ENCODE measurements at places on chromosomes 2 and 18.

- DNase-seq, result no peak
Measured at GRCh38 chr2:10878268-10878915, 33.3 kb upstream of the KCNF1 start.

DNA sequence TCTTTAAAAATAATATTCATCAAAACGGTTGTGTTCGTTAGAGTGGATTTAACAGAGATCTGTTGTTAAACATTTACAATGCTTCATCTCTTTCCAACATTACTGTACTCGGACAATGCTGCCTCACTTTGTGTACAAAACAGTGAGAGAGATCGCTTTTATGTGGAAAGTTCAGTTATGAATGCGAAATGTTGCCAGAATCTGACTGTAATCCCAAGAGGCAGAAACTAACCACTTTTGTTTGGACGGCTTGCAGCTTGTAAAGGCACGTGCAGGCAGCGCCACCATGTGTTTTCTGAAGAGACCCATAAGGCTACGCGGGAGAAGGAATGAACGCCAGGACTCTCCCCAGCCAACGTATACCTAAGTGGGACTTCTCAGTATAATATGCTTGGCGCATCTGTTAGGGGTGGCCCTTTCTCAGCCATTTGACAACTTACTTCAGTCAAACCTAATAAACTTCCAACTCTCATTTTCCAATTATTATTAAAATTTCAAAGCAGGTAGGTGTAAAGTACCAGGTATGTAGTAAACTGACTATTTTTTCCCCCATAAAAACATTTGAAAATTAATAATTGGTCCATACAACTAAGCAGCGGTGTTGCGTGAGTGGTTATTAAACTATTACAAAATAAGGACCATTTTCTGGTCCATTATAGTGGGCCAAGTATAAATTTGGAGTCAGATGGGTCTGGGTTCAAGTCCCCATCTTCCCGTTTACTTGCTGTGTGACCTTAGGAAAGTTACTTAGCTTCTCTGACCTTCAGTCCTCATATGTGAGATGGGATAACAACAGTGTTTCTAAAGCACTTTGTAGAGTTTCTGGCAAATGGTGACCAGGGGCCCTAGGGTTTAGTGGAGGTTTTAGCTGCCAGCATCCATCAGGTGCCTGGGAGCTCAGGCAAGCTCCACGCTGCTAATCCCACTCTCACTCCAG lies 5.6 kb upstream of the NAPG start:
- DNase-seq, result no peak

DNA sequence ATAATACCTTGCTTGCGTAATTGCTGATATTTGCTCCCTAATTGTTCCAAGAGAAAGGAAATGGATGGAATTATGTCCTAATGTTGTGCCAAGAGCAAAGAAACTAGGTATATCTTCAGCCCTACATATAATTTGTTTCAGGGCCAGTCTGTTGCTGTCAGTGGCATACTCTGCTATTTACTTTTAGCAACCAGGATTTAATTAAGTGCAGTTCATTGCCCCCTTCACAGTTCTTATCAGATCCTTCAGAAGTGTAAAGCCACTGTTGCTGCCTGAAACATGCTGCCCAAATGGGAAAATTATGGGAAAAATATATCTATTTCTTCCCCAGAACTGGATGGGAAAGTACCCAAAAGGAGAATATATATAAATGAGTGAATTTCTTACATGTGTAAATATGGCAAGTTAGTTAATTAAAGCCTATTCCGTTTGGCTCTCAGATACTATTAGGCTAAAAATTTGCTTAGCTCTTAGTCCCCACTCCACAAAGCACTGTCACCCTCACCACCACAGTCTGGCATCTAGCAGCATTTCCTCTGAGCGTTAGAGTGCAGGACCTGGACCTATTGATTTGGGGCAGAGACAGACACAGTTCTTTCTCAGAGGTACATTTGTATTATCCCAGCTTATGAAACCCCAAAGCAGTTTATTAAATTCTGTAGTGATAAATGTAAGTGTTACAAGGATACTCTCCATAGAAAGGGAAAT lies 72.8 kb upstream of the DTNA start:
- no peak for DNase-seq

DNA sequence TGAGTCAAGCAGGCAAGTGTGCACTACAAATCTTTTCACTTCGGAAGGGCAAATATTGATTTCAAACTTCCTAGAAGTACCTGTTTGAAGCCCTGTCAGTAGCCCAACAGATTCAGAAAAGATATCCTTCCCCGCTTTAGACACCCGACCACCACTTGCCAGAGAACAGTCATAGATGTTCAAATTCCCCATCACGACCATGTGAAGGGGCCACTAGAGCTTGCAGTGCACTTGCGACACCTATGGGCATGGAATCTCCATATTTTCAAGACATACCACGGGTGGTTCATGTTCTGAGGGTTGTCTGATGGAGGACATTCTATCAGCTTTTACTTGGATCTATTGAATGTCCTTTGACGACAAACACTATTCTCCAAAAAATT lies 23.8 kb downstream of the GNLY start:
- DNase-seq, result no peak

GRCh38 chr2:46563186-46563585 lies 83.8 kb downstream of the TMEM247 start:
- no peak for DNase-seq

GRCh38 chr2:136693966-136694365 lies 71.4 kb upstream of the THSD7B start:
- no peak for DNase-seq

GRCh38 chr18:50247561-50247960 lies 18.7 kb downstream of the CFAP53 start:
- DNase-seq, result no peak

GRCh38 chr2:151098841-151099240 lies 162.8 kb downstream of the RBM43 start:
- no peak for DNase-seq

DNA sequence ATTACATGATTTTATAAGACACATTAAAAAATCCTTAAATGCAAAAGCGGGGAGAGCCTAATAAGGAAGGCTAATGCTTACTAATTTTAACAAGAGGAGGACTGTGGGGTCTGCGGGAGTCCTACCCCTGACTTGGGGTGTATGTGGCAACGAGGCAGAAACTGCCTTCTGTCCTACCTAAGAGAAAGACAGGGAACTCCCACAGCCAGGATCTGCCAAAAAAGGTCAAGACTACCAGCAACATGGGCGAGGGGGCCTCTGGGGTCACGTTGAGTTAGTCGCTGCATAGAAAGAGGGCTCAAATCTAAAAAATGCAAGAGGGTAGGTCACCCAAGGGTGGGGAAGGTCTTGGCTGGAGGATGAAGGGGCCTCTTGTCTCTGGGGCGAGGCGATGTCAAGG lies 529 bp upstream of the AMER3 start:
- no peak for DNase-seq

DNA sequence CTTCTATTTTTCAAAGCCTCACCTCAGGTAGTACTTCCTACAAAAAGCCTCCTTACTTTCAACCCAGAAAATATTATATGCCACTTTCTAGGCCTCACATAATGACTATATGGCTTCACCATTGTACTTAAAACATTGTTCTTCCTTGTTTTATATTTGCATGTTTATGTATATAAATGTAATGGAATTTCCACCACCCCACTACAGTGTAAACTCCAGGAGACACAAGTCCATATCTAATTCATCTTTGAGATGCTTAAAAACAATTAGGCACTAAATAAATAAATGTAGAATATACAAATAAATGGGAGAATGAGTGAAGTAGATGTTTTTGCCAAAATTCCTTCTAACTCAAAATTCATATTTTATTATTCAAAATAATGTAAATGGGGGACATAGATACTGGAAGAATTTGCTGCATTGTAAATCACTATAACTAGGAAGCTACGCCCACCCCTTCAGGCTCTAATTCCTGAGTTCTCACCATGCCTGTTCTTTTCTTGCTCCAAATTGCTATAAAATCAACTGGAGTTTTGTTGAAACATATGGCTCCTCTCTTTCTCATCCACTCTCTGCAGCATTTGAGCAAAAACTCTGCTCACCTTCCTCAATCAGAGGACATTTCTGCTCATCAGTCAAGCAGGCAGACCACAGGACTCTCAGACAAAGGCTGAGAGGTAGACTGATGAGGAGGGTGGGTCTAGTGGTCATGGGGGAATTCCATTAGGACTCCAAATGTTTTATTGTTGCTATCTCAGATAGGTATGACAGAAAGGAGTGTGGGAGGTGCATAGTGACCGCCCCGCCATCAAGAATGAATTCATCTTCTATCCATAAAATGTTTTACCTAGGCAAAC lies 243.0 kb downstream of the HNMT start:
- no peak for DNase-seq

DNA sequence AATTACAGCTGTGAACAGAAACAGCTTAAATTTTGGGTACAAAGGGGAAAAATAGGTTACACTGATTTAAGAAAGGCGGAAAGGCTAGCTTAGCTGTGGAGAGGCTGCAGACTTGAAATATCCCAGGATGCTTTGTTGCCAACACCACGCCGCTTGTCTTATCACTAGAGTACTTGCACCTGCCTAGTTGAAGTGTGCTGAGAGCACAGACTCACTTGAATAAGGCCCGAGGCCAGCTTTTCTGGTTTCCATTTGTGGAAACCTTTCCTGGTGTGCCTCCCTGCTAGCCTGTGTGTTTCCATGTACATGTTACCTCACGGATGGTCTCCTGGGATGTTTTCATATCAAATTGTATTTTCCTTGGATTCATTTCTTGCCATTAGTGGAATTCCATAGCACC lies 3.2 kb downstream of the CABLES1 start:
- DNase-seq, result no peak

DNA sequence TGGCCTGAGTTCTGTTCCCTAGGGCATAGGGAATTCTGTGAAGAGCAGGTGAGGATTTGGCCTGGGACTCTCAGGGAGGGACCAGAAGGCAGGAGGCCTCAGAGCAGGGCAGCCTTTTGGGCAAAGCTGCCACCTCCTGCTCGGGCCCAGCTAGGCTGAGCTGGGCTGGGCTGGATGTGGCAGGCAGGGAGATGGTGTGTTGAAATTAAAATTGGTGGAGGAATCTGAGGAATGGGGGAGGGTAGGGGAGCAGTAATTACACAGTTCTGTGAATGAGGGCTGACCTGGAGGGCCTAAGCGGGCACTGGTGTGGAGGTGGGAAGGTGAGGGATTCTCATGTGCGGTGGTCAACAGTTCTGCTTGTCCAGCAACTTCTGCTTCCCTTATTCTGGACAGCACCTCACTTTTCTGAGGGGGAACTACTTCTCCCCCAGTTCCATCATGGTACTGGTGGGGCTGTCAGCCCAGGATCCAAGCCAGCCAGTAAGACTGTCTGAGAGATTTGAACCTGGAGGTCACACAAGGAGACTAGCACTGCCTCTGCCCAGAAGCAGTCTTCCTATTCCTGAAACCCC lies 22.0 kb upstream of the ASPRV1 start:
- no peak for DNase-seq

DNA sequence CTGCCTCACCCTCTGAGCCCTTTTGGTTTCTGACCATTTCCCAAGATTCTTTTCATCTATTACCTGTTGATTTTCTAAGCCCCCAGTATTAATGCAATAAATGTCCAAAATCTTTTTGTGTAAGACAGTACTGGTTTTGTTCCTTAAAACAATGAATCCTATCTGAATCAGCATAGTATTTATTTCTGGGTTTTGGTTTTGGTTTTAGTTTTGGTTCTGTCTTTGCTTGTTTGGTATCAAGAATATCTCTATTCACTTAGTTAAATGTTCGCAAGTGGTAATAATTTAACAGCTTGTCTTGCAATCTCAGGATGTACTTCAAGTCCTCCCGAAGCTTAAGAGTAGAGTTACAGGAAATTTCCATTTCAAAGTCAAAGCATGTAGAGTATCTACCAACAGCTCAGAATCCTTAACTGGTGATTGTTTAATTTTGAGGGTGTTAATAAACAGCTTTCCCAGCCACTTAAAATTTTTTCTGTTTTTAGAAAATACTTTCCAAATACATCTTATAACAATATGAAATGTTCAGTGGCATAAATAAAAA lies 67.7 kb upstream of the NEDD4L start:
- DNase-seq, result no peak

DNA sequence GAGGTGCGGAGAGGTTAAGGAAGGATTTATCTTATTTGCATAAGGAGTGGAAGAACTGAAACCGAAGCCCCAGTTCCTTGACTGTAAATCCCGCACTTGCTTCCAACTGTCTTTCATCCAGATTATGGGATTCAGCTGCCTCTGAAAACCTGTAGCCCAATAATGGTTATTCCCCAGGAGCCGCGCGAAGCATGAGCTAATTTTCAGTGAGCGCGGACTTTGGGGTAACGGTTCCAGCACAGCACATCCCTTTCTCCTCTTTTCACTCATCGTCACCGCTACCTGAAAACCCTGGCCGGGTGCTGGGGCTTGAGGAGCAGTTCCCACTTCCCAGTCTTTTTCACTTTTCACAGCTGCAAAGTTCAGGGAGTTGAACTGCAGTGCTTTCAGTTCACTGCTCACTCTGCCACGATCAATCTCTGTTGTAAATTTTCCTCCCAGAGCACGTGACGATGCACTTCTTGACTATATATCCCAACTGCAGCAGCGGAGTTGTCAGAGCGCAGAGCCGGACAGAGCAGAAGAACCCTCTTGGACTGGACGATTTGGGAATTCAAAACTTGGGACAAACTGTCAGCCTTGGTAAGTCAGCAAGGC lies at the start of gene KCNE4:
TSS of gene KCNE4 (plus strand) at position 498 of the 597 bp plus-strand sequence. CDS start 641 bp downstream, outside the sequence.
- no peak for DNase-seq

GRCh38 chr2:20650393-20650876 lies 463 bp downstream of the HS1BP3 start:
- DNase-seq, result no peak

DNA sequence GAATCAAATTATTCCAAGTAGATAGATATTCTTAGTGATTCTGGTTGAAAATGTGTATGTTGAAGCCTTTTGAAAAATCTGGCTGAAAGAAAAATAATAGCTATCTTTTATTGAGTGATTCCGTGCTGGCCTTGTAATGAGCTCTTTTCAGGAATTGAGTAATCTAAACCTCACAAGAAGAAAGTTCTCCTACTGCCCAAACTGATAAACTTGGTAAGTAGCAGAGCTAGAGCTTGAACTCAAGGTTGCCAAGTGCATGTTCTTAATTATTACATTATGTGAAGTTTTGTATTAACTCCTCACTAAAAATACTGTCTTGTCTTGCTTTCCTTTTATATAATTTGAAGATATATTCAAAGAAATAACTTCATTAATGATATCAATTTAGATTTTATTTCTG lies 1.6 kb upstream of the PPP1R1C start:
- no peak for DNase-seq

GRCh38 chr2:134429886-134430285 lies 176.0 kb downstream of the MGAT5 start:
- DNase-seq, result no peak

- no peak for DNase-seq
Measured at GRCh38 chr2:188016917-188017316, 274.8 kb upstream of the GULP1 start.

Data from stimulated activated CD8-positive, alpha-beta memory T cell treated with anti-CD3 and anti-CD28 coated beads, Interleukin-2, amount 100 ng/mL, for 1 hour (primary cell).